ENCODE measurements at places on chromosomes 6 and 20. TPM values are rescaled to one million over a fixed set of nuclear protein-coding genes. Genes with fewer than 3 reads are reported as not detected.

Gene SCRT2
- not detected for total RNA-seq

- no peak for DNase-seq
Measured at GRCh38 chr6:148599967-148600426, 146.8 kb upstream of the UST start.

DNA sequence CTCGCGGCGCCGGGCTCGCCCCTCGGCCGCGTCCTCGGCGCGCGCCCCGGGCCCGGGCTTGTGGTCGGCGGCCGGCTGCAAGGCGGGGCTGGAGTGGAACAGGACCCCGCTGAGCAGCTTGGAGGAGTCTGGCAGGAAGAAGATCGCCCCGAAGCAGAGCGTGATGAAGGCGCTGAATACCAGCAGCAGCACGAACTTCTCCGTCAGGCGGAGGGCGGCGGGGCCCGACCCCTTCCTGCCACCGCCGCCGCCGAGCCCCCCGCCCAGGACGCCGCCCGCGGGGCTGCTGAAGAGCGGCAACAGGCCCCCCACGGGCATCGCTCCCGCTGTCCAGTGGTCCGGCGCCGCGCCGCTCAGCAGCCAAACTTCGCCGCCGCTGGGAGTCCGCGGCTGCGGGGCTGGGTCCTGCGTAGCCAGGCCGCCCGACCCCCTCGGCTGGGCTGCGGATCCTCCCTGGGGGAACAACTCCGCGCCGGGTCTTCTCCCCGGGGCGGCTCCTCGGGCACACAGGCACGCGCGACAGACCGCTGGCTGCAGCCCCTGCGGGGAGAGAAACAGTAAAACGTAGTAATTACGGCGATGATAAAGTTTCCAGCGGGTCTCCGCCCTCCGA, 707 bp downstream of the MAN1A1 start:
- DNase-seq = no peak

DNA sequence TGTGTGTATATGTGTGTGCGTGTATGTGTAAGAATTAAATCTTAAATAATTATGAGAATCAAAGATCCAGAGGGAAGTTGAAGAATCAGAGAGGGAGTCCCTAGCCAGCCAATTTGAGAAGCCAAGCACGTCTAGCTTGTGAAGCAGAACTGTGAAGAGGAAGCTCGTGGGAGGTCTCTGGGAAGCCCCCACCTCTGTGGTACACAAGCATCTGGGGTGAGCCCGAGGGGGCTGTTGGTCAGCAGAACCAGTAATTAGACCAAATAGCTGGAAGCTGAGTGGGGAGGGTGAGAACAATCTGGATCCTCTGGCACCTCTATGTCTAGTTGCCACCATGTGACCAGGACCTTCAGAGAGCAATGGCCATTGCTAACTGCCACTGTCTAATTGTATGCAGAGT, 310.0 kb upstream of the PRND start:
- no peak for DNase-seq

Gene NFATC2
- 0.28 TPM for total RNA-seq

GRCh38 chr6:151914484-151914883, 107.0 kb downstream of the ESR1 start:
- peak; percentile 41 for DNase-seq

- no peak for DNase-seq
Measured at GRCh38 chr20:9792674-9793073, 46.2 kb downstream of the PAK5 start.

Gene ZSCAN31
- total RNA-seq = 17.4 TPM

GRCh38 chr20:17841751-17842215, 126.8 kb downstream of the SNX5 start:
- peak; percentile 54 for DNase-seq

DNA sequence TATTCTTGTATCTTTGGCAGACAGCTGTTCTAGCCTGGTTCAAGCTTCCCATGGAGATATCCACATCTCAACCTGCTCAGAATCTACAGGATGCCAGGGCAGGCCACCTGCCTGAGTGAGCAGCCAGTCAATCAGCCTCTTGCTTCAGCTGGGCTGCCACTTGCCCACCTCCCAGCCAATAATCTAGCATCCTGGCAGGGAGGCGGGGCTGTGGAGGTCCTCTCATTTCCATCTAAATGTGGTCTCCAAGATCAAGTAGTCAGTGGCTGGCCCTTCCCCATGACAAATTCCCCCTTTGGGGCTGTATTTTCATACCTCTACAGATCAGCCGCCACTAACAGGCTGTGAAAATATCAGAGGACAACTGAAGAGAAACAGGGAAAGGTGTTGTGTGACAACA, 33.0 kb upstream of the SPDEF start:
- no peak for DNase-seq

GRCh38 chr6:169263836-169264608, 10.4 kb upstream of the THBS2 start:
- peak; percentile 41 for DNase-seq

GRCh38 chr6:84588697-84589080, 175.7 kb downstream of the TBX18 start:
- no peak for DNase-seq

DNA sequence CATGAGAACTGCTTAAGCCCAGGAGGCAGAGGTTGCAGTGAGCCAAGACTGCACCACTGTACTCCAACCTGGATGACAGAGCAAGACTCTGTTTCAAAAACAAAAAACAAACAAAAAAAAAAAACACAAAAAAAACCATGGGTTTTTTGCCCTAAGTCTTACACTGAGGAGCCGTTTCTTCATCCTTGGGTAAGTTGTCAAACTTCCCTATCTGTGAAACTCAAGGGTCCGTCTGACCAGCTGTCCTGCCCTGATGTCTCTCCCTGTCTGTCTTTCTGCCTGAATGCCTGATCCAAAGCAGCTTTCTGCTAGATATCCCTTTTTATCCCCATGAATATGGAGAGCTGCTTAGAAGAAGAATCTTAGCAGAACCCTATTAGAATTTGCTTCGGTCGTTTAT, 41.3 kb upstream of the CLDN20 start:
- no peak for DNase-seq

Gene TBC1D22B
- total RNA-seq = 4.2 TPM

GRCh38 chr6:42166444-42167141, 6.6 kb upstream of the GUCA1A start:
- DNase-seq = peak; percentile 73

DNA sequence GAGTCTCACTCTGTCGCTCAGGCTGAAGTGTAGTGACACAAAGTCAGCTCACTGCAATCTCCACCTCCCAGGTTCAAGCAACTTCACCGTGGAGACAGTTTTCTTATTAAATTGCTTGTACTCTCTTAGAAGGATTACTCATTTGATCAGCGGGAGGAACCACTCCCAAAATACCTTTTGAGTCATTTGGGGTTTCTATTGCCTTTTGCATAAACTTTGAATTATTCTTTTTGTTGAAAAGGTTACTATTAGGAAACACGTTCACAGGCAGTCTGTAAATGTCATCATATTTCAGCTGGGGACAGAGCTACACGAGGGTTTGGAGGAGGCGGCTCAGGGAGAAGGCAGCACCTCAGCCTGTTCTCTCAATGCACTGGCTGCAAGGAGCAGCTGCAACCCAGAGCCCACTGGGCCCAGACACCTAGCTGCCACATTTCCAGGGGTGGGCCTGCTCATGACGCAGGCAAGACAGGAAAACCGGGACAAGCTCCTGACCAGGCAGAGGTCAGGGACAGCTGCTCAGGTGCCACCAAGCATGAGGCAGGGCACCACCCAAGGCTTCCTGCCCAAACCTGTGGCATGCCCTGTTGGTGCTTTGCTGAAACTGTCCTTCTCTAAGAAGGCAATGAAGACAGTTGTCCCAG, 205.9 kb downstream of the BMP7 start:
- DNase-seq = peak; percentile 64

All from A172 (cell line).